Stimulated activated CD8-positive, alpha-beta memory T cell treated with anti-CD3 and anti-CD28 coated beads, Interleukin-15, amount 100 ng/mL, for 1 hour (primary cell): ENCODE measurements at places on chromosomes 11 and 22.

DNA sequence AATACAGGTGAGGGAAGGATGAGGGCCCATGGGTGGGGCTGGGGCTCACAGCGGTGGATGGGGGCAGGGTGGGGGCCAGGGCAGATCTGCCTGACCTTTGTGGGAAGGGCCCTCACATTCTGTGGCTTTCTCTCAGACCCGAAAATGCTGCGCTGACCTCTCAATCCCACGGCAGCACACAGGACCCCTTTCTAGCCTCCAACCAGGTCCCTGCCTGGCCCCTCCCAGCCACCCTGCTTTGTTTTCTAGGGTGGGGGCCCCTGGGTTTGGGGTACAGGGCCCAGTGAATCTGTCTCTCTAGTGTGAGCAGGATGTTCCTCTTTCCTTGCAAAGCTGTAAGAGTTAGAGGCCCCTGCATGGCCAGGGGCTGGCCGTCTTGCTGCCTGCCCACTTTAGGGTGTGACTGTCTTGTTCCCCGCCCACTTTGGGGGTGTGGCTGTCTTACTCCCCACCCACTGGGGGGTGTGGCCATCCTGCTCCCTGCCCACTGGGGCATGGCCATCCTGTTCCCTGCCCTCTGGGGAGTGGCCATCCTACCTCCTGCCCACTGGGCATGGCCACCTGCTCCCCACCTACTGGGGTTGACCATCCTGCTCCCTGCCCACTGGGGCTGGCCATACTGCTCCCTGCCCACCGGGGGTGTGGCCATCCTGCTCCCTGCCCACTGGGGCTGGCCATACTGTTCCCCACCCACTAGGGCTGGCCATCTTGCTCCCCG is 11.5 kb downstream of the PARVG start:
- no peak for DNase-seq

DNA sequence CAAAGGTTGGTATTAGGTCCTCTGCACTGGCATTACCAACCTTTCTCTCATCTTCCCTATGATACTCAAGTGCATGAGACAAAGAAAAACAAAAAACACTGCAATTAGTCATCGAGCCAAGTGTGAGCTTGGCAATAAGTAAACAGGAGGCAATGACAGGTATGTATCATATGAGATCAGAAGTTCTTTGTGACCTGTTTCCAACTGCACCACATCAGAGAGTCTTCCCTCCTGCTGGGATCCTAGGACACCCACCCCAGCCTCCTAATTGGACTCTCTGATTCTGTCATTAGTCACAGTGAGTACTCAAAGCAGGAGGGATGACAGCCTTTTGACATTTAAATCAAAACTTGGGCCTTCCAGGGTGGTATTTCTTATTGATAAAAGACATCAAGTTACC is 7.8 kb upstream of the JAML start:
- no peak for DNase-seq

DNA sequence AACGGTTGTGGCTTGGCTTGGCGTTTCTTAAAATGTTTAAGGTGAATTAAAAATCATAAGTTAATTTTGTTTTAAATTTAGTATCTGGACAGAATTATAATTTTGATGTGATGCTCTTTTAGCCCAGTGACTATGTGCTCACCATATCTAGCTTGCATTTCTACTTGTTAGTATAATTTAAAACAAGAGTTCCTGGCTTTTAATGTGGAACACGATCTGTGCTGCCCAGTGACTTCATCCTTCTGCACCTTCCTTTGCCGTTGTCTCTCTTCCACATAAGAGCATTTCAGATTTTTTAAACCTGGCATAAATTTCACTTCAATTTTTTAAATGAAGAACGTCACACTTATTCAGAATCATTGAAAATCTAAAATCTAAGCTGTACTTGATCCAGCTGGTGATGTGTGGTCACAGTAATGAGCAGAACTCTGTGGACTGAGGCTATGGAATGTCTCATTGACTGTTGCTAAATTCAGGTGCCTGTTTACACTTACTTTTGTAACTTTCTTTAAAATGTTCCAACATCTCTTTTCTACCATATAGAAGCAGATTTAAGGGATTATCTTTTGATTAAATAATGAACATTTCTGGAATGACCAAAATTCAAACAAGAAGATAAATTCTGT is 75.4 kb upstream of the ADSL start:
- DNase-seq: no peak

DNA sequence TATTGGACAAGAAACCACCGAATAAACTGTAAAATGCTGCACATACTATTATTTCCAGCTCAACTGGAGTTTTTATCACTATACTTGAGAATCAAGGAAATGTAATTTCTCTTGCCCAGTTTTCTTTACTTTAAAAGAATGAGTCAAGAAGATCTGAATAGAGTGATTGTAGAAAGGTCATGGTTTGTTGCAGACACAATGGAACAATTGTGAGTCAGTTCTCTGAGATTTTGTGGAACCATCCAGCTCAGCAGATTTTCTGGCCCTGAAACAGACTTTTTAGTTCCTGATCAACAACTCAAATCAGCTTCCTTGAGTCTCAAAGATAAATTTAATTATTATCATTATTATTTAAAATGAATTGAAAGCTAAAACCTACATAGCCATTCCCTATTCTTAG is 1.3 kb downstream of the TCN1 start:
- no peak for DNase-seq

GRCh38 chr11:130785380-130786116 is 130.7 kb downstream of the SNX19 start:
- DNase-seq: no peak

- no peak for DNase-seq
These were observed 533 bp downstream of the ELF5 start for GRCh38 chr11:34512840-34513681.

GRCh38 chr11:6717426-6717825 is 34.3 kb upstream of the MRPL17 start:
- DNase-seq: no peak

DNA sequence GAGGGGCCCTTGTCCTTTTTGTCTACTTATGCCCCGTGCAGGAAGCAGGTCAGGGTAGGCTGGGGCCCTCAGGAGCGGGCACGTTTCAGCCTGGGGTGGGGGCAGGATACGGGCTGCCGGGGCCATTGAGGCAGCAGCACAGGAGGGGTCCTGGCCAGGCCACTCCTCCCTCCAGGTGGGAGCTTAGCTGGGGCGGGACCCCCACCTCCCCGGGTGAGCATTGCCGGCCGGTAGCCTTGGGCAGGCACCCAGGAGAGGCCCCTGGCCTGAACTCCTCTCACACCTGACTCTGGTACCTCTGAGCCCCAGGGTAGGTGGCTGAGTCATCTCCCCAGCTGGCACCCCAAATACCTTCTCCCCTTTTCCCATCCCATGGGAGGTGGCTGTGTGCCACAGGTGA is 5.0 kb upstream of the MUC6 start:
- no peak for DNase-seq

DNA sequence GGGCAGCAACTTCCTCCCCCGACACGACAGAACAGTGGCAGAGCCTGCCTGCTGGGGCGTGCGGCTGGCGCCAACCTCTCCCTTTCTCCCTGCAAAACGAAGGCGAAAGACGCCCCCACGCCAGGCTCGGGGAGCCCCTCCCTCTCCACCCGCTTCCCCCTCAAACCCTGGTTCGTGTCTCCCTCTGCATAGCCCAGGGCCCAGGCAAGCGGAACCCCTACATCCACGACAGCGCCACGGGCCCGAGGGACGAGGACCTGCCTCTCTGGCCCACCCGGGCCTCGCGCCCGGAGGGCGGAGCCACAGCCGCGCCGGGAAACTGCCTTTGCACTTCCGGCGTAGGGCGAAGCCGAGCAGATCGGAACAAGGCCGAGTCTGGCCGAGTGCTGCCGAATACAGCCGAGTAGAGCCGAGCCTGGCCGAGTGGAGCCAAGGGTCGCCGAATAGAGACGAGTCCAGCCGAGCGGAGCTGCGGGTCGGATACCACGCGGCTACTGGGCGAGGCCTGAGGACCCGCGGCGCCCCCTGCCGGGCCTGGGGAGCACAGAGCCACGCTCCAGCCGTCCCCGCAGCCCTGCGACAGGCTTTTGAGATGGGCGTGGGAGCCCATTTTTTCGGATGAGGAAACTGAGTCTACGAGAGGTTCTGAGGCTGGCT is 11.2 kb upstream of the C1QTNF6 start:
- DNase-seq: peak; percentile 98

GRCh38 chr22:41352058-41352457 is 29.7 kb upstream of the TEF start:
- no peak for DNase-seq
